ENCODE measurements at places on chromosomes 7 and 10.

GRCh38 chr10:78353636-78354035 lies 320.0 kb downstream of the RPS24 start:
- no peak overlapping the region for H3K4me3 ChIP-seq
- H3K4me1 ChIP-seq: no peaks in the 10 kb centered on the region
- no peak overlapping the region for H3K27ac ChIP-seq
- H3K27me3 ChIP-seq: no peaks in the 10 kb centered on the region
- DNase-seq: no peak

DNA sequence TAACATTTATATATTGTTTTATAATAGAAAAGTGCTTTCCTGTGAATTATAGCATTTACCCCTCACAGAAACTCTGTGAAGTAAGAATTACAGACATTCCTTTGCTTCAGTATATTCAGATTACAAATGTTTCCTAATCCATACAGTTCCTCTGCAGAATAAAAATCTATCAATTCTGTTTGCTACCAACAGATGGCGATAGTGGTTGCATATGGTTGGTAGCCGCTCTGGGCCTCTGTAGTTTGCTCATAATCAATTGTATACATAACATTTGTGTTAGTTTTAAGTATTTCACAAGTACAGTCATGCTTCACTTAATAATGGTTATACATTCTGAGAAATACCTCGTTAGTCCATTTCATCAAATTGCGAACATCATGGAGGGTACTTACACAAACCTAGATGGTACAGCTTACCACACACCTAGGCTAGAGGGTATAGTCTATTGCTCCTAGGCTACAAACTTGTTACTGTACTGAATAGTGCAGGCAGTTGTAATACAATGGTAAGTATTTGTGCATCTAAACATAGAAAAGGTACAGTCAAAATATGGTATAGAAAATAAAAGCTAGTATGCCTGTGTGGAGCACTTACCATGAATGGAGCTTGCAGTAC lies 94.4 kb upstream of the STEAP4 start:
- H3K27ac ChIP-seq: no peak overlapping the region
- no peaks in the 10 kb centered on the region for H3K36me3 ChIP-seq
- no peaks in the 10 kb centered on the region for H3K4me1 ChIP-seq
- no peak overlapping the region for H3K4me3 ChIP-seq
- DNase-seq: no peak

DNA sequence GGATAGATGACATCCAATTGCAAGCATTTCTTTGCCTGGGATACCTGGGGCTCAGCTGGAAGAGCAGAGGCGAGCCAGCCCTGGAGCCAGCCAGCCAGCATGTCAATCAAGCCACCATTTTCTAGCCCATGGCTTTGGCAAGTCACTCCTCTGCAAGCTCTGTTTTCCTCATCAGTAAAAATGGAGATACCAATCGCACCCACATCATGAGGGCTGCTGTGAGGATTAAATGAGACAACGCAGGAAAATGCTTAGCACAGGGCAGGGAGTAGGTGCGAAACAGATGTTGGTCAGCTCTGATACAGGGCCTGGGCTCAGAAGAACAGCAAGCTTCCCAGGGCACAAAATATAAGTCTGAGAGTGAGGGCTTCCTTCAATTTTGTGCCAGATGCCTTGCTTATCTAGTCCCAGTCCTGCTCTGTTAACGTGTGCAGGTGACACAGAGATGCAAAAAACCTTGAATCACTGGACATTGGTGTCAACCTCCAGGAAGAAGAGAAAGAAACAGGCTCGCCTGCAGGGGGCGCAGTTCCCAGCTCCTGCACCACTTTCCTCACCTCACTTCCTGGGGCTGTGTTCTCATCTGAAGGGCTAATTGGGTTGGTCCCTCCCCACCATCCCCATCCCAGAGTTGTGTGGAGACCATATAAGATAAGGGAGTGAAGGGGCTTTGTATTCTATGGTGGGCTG lies 72.8 kb upstream of the CACUL1 start:
- H3K4me3 ChIP-seq: no peak overlapping the region
- no peak overlapping the region for H3K27ac ChIP-seq
- DNase-seq: no peak
- peaks cover 3% of the 10 kb centered on the region for H3K4me1 ChIP-seq

- H3K4me1 ChIP-seq: peaks cover 9% of the 10 kb centered on the region
- no peaks in the 10 kb centered on the region for H3K36me3 ChIP-seq
- H3K27ac ChIP-seq: no peak overlapping the region
- no peak for DNase-seq
- H3K4me3 ChIP-seq: no peak overlapping the region
- no peaks in the 10 kb centered on the region for H3K27me3 ChIP-seq
These were observed 44.0 kb upstream of the COL1A2 start for GRCh38 chr7:94350734-94351133.

DNA sequence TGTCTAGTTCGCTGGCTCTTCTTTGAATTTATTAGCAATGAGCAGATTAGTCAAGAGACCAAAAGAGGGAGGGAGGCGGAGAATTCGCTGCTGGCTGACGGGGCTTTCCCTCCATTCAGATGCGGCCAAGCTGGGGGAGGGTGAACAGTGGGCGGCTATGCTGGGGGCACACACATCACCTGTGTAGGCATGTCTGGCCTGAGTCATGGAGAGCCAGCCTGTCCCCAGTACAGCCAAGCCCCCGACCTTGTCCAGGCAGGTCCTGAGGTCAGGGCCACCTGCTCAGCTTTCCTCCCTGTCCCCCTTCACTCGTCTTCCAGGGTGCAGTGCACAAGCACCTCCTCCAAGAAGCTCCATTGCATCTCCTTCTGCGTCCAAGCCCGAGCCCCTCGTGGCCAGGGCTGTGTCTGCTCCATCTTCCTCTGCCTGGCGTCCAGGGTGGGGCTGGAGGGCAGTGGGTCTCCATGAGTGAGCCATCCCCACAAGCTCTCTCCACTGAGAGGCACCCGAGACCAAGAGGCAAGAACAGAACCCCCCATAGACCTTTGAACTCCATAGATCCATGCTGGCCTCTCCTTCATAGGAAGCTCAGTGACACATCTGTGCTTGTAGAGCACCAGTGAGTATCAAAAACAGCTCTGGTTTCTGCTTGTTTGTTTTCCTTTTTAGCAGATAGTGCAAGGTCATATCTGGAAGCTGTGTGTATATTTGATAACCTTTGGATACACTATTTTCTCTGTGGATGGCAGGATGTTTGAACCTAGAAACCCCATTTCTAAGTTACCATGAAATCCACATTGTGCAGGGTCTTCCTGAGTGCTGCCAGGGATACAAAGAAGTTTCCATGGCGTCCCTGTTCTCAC lies 1.9 kb upstream of the DEPP1 start:
- no peaks in the 10 kb centered on the region for H3K27me3 ChIP-seq
- peak overlapping the region; percentile 95 for H3K27ac ChIP-seq
- no peak for DNase-seq
- H3K4me3 ChIP-seq: no peak overlapping the region
- peaks cover 47% of the 10 kb centered on the region for H3K36me3 ChIP-seq
- peaks cover 69% of the 10 kb centered on the region for H3K4me1 ChIP-seq

GRCh38 chr10:21125471-21126228 lies 228.5 kb upstream of the NEBL start:
- H3K27ac ChIP-seq: no peak overlapping the region
- no peaks in the 10 kb centered on the region for H3K27me3 ChIP-seq

Data from mesenchymal stem cell (in vitro differentiated cells and primary cell).